ENCODE measurements at places on chromosomes 7 and 10. TPM values are rescaled to one million over a fixed set of nuclear protein-coding genes. Genes with fewer than 3 reads are reported as not detected.

The MINDY4 gene
- 5.6 TPM for total RNA-seq

The LIPN gene
- not detected for total RNA-seq

The WNT8B gene
- total RNA-seq = 0.83 TPM

The BLNK gene
- total RNA-seq = 13.2 TPM
